Ureter (tissue), 1 donor: ENCODE measurements at places on chromosomes 6 and 20. TPM values are rescaled to one million over a fixed set of nuclear protein-coding genes. Genes with fewer than 3 reads are reported as not detected.

The KCNK5 gene
- 9.8 TPM for total RNA-seq

The CCN5 gene
- 1.1 TPM for total RNA-seq

The ID4 gene
- total RNA-seq, result 32.5 TPM

The ANGPT4 gene
- total RNA-seq, result 0.99 TPM

The FOXC1 gene
- 41.9 TPM for total RNA-seq

The PTCHD4 gene
- 1.1 TPM for total RNA-seq
